ENCODE measurements at places on chromosomes 12 and 14.

DNA sequence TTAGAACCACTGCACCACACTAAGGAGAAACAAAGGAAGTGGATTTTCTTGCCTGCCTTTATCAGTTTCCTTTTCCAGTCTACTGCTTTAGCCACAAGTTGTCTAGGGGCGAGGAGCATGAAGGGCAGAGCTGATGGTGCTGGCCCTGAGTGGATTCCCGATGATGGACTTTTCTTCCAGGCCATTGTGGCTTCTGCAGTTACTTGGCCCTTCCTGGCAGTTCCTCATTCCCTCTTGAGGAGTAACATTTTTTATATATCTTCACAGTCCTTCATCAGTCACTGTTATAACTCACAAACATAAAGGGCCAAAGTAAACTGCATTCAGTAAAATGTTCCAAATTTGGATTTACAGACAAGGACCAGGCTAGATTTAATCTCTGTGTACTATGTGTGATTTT is 61.2 kb upstream of the SRSF5 start:
- H3K36me3 ChIP-seq, result peaks cover 36% of the 10 kb centered on the region
- DNase-seq, result no peak
- H3K4me1 ChIP-seq, result peaks cover 16% of the 10 kb centered on the region
- H3K4me3 ChIP-seq, result no peak overlapping the region
- no peak overlapping the region for H3K27ac ChIP-seq

DNA sequence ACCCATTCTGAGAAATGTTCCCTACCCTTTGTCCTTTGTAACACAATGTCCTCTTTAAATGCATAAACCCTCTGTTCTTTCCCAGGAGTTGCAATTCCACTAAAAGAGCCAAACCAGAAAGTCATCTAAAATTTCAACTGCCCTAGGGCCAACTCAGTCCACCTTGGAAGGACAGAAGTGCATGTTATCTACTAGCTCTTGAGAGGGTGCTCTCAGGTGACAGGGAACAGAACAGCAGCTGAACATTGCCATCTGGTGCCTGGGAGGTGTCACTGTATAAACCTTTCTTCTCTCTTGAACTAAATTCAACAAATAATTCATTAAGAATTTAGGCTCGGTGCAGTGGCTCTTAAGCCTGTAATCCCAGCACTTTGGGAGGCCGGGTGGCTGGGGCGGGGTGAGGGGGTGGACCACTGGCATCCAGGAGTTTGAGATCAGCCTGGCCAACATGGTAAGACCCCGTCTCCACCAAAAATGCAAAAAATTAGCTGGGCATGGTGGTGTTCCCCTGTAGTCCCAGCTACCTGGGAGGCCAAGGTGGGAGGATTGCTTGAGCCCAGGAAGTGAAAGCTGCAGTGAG is 10.3 kb upstream of the FERMT2 start:
- no peak overlapping the region for H3K4me3 ChIP-seq
- no peaks in the 10 kb centered on the region for H3K27me3 ChIP-seq
- H3K4me1 ChIP-seq, result peaks cover 10% of the 10 kb centered on the region
- no peaks in the 10 kb centered on the region for H3K36me3 ChIP-seq
- DNase-seq, result no peak
- peak overlapping the region; percentile 28 for H3K27ac ChIP-seq

- no peak for DNase-seq
- no peaks in the 10 kb centered on the region for H3K36me3 ChIP-seq
- no peak overlapping the region for H3K27ac ChIP-seq
- H3K4me3 ChIP-seq, result no peak overlapping the region
- no peaks in the 10 kb centered on the region for H3K4me1 ChIP-seq
Measured at GRCh38 chr12:74988156-74988555, 221.5 kb downstream of the KCNC2 start.

- H3K27ac ChIP-seq, result no peak overlapping the region
- H3K4me3 ChIP-seq, result no peak overlapping the region
- peaks cover 13% of the 10 kb centered on the region for H3K4me1 ChIP-seq
- H3K27me3 ChIP-seq, result no peaks in the 10 kb centered on the region
- H3K36me3 ChIP-seq, result no peaks in the 10 kb centered on the region
Measured at GRCh38 chr12:131867891-131868675, 26.3 kb upstream of the ULK1 start.

DNA sequence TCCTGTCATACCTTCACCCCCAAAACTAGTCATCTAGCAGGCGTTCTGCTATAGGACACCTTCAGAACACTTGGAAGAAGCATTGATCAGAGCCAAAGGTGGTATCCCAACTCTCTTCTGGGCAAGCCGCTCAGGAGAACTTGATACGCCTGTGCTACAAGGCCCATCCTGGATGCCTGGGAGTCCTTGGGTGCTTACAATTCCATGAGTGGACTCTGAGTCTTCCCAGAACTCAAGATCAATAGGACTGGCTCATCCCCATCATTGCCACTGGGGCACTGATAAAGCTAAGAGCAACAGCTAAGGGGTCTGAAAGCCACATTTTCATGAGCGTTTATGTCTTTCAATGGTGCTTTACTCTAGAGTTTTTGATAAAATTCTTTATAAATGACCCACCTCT is 1.9 kb downstream of the SPTB start:
- H3K27me3 ChIP-seq, result peaks cover 11% of the 10 kb centered on the region
- H3K27ac ChIP-seq, result no peak overlapping the region
- no peaks in the 10 kb centered on the region for H3K36me3 ChIP-seq
- no peak overlapping the region for H3K4me3 ChIP-seq
- no peak for DNase-seq
- peaks cover 15% of the 10 kb centered on the region for H3K4me1 ChIP-seq

DNA sequence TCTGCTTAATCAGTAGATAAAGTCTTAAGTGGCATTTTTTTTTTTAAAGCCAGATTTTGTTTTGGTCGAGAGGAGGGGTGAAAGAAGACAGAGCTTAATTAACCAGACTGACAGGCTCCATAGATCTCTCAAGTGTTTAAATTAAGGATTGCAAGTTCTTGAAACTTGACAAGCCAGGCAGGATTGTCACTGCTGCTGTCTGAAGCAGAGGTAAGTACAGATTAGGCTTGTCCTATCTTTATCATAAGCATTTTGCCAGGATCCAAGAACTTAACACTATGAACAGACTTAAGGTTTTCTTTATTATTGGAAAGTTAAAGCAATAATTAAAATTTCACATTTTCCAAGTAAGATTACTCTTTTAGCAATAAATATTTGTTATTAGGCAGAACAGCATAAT is 179.6 kb upstream of the LMO3 start:
- no peaks in the 10 kb centered on the region for H3K27me3 ChIP-seq
- no peaks in the 10 kb centered on the region for H3K36me3 ChIP-seq
- H3K4me1 ChIP-seq, result no peaks in the 10 kb centered on the region
- no peak overlapping the region for H3K4me3 ChIP-seq
- no peak overlapping the region for H3K27ac ChIP-seq
- no peak for DNase-seq

GRCh38 chr14:64715628-64716412 is 11.6 kb downstream of the PLEKHG3 start:
- H3K27me3 ChIP-seq, result no peaks in the 10 kb centered on the region
- H3K36me3 ChIP-seq, result no peaks in the 10 kb centered on the region
- no peak for DNase-seq
- H3K4me1 ChIP-seq, result peaks cover 43% of the 10 kb centered on the region

GRCh38 chr14:81031488-81031887 is 76.1 kb downstream of the TSHR start:
- DNase-seq, result no peak
- H3K4me1 ChIP-seq, result no peaks in the 10 kb centered on the region
- no peak overlapping the region for H3K4me3 ChIP-seq
- no peaks in the 10 kb centered on the region for H3K27me3 ChIP-seq
- no peaks in the 10 kb centered on the region for H3K36me3 ChIP-seq

- no peaks in the 10 kb centered on the region for H3K4me1 ChIP-seq
- H3K4me3 ChIP-seq, result no peak overlapping the region
Measured at GRCh38 chr12:124028555-124028925, 55.5 kb downstream of the ZNF664 start.

- no peaks in the 10 kb centered on the region for H3K36me3 ChIP-seq
- no peaks in the 10 kb centered on the region for H3K27me3 ChIP-seq
- H3K4me1 ChIP-seq, result peaks cover 10% of the 10 kb centered on the region
Measured at GRCh38 chr12:93022603-93023340, 93.7 kb upstream of the EEA1 start.

GRCh38 chr12:109900752-109901580 is 892 bp downstream of the TCHP start:
- peak overlapping the region; percentile 92 for H3K27ac ChIP-seq
- DNase-seq, result no peak
- no peaks in the 10 kb centered on the region for H3K27me3 ChIP-seq
- H3K4me1 ChIP-seq, result peaks cover 17% of the 10 kb centered on the region

- no peaks in the 10 kb centered on the region for H3K27me3 ChIP-seq
- no peaks in the 10 kb centered on the region for H3K36me3 ChIP-seq
- no peak overlapping the region for H3K27ac ChIP-seq
- H3K4me1 ChIP-seq, result no peaks in the 10 kb centered on the region
- no peak overlapping the region for H3K4me3 ChIP-seq
Measured at GRCh38 chr12:70577283-70577634, 60.0 kb downstream of the PTPRB start.

DNA sequence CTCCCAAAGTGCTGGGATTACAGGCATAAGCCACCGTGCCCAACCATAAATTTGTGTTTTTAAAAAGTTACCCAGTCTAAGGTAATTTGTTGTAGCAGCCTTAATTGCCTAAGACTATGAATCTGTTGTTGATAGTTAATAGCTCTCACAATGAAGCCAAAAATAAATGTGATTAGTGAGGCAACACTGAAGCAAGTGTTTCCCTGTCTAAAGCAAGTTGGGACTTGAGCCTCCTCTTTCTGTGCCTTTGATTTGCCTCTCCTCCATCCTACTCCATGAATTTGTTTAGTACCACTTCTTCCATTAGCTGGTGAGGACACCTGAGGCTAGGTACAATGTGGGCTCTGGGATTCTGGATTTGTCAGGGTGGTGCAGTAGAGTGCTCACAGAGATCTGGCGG is 36.8 kb downstream of the DAAM1 start:
- no peak overlapping the region for H3K4me3 ChIP-seq
- no peaks in the 10 kb centered on the region for H3K27me3 ChIP-seq
- H3K4me1 ChIP-seq, result no peaks in the 10 kb centered on the region
- no peak overlapping the region for H3K27ac ChIP-seq
- DNase-seq, result no peak

- H3K36me3 ChIP-seq, result no peaks in the 10 kb centered on the region
- H3K27me3 ChIP-seq, result peaks cover 16% of the 10 kb centered on the region
- DNase-seq, result no peak
- H3K27ac ChIP-seq, result peak overlapping the region; percentile 42
- H3K4me1 ChIP-seq, result peaks cover 30% of the 10 kb centered on the region
- H3K4me3 ChIP-seq, result no peak overlapping the region
Measured at GRCh38 chr12:49086116-49086515, 8.5 kb downstream of the DHH start.

DNA sequence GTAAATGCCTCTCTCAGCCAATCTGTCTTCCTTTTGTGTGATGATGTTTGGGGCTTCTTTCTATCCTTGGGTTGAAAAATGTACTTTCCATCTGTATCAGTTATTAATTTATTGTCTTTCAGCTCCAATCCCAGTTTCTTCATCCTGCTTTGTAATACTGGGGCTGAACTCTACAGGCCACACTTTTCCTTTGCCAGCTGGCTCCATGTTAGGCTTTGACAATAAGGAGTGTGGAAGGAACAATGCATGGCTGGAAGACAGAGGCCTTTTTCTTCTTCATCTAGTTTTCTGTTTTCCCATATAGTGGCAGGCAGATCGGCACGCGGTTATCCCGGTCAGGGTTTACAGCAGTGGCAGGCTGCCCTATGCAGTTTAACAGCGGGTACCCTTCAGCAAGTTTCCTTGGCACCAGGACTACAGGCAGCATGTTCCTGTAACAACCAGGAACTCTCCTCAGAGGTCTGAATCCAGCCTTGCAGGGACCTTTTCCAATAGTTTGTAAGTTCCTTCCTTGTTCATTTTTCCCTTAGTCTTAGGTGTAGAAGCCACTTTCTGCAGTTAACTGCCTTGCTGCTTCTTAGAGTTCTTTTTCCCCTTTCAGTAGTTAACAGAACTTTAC is 38.5 kb upstream of the CRACR2A start:
- H3K27me3 ChIP-seq, result no peaks in the 10 kb centered on the region
- no peak for DNase-seq
- H3K4me1 ChIP-seq, result no peaks in the 10 kb centered on the region

- H3K4me3 ChIP-seq, result no peak overlapping the region
- no peak for DNase-seq
- no peak overlapping the region for H3K27ac ChIP-seq
- no peaks in the 10 kb centered on the region for H3K27me3 ChIP-seq
- no peaks in the 10 kb centered on the region for H3K36me3 ChIP-seq
Measured at GRCh38 chr14:69854598-69854997, 24.6 kb upstream of the SMOC1 start.

DNA sequence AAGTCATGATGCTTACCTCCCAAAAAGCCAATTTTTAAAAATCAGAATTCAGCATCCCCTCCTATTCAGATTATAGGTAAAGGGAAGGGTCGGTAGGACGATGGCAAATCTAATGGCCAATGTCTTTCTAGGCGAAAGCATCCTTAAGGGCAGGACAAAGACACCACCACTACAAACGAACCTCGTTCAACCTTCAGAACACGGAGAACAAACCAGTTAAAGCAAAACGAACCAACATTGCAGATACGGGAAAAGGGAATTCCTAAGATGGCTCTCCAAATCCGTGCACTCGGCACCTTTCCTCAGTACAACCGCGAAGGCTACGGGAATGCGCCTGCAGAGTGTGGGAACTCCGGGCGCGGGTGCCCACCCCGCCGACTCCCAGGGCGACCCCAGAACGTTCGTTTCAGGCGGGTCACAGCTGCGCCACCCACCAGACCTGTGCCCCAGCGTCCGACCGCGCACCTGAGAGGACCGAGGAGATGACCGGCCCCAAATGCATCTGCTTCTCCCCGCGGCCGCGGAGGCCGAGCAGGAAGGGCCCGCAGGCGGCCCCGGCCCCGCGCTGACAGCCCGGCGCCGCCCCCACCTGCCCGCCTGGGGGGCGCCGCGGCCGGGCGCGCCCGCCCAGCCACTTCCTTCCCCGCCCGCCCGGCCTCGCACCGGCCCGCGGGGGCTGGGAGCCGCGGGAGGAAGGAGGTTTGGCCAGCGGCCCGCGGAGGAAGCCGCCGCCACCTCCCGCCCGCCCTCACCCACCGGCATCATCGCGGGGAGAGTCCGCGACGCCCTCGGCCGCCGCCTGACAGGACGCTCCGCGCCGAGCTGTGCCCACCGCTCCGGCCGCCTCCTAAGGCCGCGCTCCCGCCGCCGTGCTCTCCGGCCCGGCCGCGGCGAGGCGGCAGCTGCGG is 578 bp downstream of the PPP1R13B start:
- H3K4me1 ChIP-seq, result peaks cover 12% of the 10 kb centered on the region
- no peak for DNase-seq
- H3K27ac ChIP-seq, result peak overlapping the region; percentile 62
- peak overlapping the region; percentile 90 for H3K4me3 ChIP-seq
- no peaks in the 10 kb centered on the region for H3K27me3 ChIP-seq

DNA sequence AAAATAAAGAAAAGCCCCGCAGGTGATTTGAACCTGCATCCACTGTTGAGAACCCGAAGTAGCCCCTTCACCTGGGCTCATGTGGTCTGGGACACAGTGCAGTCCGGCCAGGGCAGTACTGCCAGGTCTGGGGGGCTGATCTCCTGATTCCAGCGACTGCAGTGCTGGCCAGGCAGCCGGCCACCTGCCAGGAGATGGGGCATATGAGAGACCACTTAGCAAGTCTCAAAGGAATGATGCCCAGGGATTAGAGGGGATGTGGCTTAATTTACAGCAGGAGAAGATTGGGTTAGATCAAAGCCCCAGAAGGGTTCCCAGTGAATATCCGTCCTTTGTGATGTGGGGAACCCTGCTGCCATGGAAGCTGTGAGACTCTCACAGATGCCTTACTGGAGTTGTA is 113.3 kb downstream of the PRMT8 start:
- H3K36me3 ChIP-seq, result no peaks in the 10 kb centered on the region
- H3K27me3 ChIP-seq, result no peaks in the 10 kb centered on the region
- peaks cover 12% of the 10 kb centered on the region for H3K4me1 ChIP-seq
- H3K4me3 ChIP-seq, result no peak overlapping the region

Measured in esophagus squamous epithelium (tissue), 5 donors.